Ammon's horn (tissue), 1 donor: ENCODE measurements at places on chromosomes 3 and 15.

- DNase-seq, result no peak
These were observed 75.0 kb downstream of the SEMA5B start for GRCh38 chr3:122952520-122952919.

DNA sequence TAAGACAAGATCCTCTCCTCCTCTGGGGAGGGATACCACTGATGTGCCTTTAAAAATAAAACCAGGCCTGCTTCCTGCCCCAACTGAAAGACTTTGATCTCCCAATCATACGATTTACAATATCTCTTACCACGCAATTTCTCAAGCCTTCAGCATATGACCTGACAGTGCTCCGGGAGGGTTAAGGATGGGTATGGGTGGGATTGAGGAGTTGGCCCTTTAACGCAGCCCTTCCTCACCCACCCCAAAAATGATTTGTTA lies 67.4 kb downstream of the LRIG1 start:
- no peak for DNase-seq

DNA sequence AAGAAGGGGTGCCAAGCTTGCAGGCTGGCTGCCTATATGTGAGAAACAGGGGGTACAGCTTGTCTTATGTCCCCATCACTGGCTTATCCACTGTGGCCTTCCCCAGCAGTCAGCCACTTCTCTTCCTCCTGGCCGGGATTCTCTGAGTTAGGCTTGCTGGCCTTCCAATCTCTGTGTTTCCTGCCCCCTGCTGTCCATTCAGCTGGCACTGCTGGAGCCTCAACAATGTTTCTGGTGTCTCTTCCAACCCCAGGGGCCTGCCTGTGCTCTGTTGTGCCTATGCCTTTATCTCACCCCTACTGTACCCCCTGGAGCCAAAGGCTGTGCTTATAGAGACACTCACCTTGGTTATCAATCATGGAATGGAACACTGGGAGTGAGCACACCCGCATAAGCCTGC lies 36.5 kb downstream of the ANAPC13 start:
- DNase-seq, result peak; percentile 84

DNA sequence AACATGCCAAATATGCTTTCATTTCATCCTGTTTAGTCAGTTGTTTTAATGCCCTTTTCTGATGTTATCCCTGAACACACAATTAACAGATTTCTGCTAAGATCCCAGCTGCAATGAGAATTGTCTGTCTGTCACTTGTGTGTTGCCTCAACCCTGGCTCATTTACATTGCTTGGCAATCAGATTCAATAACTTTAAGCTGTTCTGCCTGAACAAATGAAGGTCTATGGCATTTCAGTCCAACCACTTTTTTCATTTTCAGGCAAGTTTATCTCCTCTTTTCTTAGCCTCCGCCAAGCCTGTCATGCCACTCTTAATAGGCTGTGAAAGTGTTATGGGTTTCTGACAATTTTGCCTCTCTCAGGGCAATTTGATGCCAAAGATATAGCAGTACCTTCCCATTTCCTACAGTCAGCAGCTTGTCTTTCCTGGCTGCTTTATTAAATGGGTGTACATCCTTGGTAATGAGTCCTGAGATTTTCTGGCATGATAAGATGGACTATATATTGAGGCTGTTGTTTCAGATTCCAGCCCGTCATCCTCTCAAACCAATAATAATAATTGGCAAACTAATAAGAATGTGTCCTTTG lies 68.7 kb upstream of the ADAMTS9 start:
- no peak for DNase-seq
